ENCODE measurements at places on chromosomes 7 and 10.

DNA sequence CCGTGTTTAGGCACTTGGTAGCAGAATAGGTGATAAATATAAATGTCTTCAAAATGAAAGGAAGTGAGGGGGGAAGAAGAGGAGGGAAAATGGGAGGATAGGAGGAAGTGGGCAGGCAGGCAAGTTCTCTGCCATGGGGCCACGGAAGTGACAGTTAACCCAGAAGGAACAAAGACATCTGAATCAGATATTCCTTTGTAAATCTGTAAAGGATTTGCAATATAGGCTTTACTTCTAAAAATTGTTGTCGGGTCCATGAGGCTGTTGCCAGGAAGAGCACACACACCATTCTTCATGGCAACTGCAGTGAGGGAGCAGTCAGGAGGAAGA is 23.7 kb upstream of the RASSF4 start:
- no peak for DNase-seq

DNA sequence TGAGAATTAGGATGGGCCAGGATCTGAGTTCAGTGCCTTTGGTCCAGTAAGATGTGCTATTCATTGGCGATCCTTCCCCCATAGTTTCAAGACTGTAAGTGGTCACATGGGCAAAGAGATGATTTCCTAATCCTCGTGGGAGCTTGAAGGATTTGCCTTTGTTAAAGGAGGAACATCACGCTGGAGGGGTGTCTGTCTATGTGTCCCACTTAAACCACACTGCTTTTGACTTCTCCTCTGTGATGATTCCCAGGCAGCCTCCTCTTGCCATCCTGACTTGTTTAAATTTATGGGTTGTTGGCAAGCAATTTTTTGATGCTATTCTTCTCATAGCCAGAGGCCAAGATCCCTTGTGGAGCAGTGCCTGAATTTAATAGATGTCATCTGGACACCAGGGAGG is 154.0 kb downstream of the TCF7L2 start:
- no peak for DNase-seq

- no peak for DNase-seq
Observed at GRCh38 chr10:101450277-101451080, 96.5 kb downstream of the BTRC start.

DNA sequence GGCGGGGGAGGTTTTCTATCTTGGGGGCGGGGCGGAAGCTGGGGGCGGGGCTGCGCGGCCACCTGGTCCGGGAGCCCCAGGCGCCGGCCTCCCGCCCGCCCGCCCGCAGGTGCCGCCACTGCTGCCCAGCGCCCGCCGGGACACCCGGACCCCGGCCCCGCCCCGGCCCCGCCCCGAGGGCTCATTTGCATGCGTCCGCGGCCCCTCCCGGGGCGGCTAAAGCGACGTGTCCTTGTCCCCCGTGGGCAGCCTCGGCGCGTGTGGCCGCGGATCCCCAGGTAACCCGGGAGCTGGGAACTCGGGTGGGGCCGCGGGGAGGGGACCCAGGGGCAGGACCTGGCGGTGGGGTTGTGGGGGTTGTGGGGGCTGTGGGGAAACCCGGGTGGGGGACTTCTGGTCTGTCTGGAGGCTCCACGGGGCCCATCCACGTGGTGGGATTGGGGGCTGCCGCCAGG is at the start of gene BHLHA15:
Gene BHLHA15, plus strand, starts transcription at position 219 of the 455 bp plus-strand sequence. CDS start 871 bp downstream, outside the sequence.
- no peak for DNase-seq

DNA sequence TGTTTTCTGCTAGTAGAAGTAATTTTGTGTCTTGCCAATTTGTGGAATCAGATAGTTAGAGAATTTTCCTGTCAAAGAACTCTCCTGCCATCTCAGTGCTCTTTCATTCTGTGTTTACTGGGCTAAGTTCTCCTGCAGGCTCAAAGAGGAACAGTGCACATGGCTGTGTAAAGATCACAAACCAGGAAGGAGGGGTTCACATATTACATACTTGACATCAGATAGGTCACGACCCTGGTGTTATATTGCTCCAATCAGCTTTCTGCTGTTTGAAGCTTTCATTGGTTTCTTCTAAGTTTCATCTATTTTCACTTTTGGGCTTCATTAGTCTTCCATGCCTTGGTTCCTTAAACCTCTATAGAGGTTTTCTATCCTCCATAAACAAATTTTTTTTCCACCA is 13.5 kb upstream of the ELMO1 start:
- no peak for DNase-seq

- no peak for DNase-seq
Observed at GRCh38 chr7:93442478-93443224, 131.9 kb downstream of the CALCR start.
